IMR-90 (cell line): ENCODE measurements at places on chromosomes 11 and 22. TPM values are rescaled to one million over a fixed set of nuclear protein-coding genes. Genes with fewer than 3 reads are reported as not detected.

- no peak overlapping the region for H3K27ac ChIP-seq
- H3K4me3 ChIP-seq = no peak overlapping the region
- peaks cover 50% of the 10 kb centered on the region for H3K27me3 ChIP-seq
- no peaks in the 10 kb centered on the region for H3K36me3 ChIP-seq
Observed at GRCh38 chr11:120235024-120235628, 4.8 kb upstream of the POU2F3 start.

DNA sequence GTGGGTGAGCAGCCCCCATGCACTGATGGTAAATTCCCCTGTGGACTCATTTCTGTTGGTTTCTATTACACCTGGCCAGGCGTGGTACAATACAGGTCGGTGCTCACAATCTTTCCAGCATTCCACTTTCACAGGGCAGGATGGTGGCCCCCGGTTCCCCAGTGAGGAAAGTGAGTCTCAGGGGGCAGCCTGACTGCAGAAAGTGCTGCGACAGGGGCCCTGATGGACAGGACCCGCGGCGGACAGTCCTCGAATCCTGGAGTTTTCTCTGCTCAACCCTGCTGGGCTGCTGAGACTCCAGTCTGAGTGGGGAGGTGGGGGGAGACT lies 3.1 kb upstream of the PGGHG start:
- H3K36me3 ChIP-seq = peaks cover 2% of the 10 kb centered on the region; the same call in 1 of the 2 replicates
- H3K27ac ChIP-seq = no peak overlapping the region
- H3K4me3 ChIP-seq = no peak overlapping the region
- H3K4me1 ChIP-seq = peaks cover 4% of the 10 kb centered on the region; the same call in 1 of the 2 replicates
- peaks cover 44% of the 10 kb centered on the region for H3K27me3 ChIP-seq

- no peaks in the 10 kb centered on the region for H3K4me1 ChIP-seq
- no peaks in the 10 kb centered on the region for H3K36me3 ChIP-seq
- DNase-seq = peak; percentile 74
- H3K27me3 ChIP-seq = peaks cover 21% of the 10 kb centered on the region
Observed at GRCh38 chr11:128632141-128632791, 44.9 kb upstream of the ETS1 start.

DNA sequence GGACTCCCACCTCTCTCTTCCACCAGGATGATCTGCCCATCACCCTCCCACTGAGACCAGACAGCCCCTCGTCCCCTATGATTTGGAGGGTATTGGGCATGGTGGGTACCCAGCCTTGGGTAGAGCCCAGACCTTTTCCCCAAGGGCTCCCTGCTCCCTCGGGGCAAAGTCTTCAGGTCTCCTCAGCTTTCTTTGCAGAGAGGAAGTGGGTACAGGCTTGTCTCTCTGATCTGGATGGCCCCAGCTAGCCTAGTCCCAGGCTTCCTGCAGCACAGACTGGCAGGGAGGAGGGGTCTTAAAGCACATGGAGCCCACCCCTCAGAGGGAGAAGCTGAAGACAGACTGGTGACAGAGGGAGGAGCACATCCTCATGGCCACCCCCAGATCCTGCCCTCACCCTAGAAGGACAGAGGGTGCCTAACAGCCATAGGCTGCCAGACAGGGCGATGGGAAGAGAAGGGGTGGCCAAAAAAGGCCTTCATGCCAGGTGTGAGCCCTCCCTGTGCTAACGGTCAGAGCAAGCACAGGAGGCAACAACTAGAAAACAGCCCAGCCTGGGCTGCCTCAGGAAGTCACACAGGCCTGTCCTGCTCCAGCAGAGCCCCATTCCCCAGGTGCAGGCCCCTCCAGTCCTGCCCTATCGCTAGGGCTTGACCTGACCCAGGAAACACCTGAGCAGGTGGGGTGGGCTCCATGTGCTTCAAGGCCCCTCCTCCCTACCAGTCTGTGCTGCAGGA lies 30.4 kb downstream of the SLC22A12 start:
- no peaks in the 10 kb centered on the region for H3K36me3 ChIP-seq
- no peak for DNase-seq
- H3K4me1 ChIP-seq = no peaks in the 10 kb centered on the region
- no peak overlapping the region for H3K4me3 ChIP-seq
- H3K27ac ChIP-seq = no peak overlapping the region
- H3K27me3 ChIP-seq = peaks cover 39% of the 10 kb centered on the region

DNA sequence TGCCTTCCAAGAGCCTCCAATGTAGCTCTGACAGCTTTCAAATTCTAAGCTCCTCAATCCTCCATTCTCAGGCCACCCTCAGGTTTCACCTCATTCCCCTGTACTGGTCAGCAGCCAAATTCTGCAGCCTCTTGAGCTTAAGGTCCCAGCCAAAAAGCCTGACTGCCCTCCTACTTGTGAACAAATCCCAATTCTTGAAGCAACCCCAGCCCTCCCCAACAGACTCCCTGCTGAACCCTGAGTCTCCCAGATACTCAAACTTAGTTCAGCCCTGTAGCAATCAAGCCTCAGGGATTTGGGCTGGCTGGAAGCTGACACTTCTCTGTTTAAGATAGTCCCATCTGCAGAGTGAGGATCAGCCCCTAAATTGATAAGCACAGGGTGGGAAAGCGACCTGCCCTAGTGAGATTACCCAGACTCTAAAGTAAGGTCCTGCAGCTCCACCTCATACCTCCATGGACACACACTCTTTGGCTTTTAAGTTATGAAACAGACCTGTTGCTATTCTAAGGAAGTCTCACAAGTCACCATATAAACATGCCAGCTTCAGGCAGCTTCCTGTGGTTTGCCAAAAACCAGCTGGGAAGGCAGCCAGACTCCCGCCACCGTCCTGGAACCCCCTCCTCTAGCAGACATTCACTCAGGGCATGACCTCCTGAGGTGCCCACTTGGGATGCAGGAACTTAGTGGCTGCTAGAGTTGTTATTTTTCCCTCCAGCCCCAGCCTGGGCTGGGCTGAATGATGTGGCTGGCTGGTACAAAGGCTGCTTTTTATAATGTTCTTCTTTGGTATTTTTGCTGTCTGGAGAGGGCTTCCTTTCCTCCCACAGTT lies 82.5 kb upstream of the PICALM start:
- no peaks in the 10 kb centered on the region for H3K27me3 ChIP-seq
- peak overlapping the region; percentile 36 for H3K27ac ChIP-seq
- H3K4me1 ChIP-seq = peaks cover 18% of the 10 kb centered on the region
- DNase-seq = peak; percentile 23
- H3K36me3 ChIP-seq = no peaks in the 10 kb centered on the region

GRCh38 chr11:62399878-62400266 lies 19.0 kb upstream of the SCGB1A1 start:
- no peaks in the 10 kb centered on the region for H3K27me3 ChIP-seq
- no peaks in the 10 kb centered on the region for H3K36me3 ChIP-seq
- no peak overlapping the region for H3K27ac ChIP-seq
- no peak for DNase-seq
- no peak overlapping the region for H3K4me3 ChIP-seq

DNA sequence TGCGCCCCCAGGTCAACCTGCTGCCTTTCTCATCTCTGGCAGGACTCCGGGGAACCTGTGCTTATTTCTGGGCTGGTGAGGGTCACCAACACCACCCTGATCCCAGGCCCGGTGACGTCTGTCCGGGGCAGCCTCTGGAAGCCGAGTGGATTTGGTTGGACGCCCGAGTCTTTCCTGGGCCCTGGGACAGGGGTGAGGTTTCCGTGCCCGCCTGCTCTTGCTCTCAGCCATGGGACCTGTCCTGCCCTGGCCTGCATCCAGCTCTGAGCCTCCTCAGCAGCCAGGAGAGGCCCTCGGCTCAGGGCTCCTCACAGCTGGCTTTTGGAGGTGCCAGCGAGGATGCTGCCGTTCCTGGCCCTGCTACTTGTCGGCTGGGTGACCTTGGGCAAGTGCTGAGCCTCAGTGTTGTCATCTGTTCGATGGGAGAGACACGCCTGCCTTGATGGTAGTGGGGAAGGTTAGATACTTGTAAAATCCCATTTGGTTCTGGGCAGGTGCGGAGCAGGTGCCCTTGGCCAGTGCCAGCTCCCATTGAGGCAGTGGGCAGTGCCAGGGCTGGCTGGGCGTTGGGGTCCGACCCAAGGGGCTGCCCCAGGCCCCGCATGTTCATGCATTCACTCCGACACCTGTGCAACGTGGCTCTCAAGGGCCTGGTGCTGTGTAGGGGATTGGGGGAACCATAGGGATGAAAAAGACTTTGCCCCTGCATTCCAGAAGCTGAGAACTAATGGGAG lies 58.9 kb upstream of the THY1 start:
- H3K27ac ChIP-seq = no peak overlapping the region
- H3K4me3 ChIP-seq = no peak overlapping the region
- H3K4me1 ChIP-seq = no peaks in the 10 kb centered on the region
- peaks cover 47% of the 10 kb centered on the region for H3K27me3 ChIP-seq
- no peak for DNase-seq
- H3K36me3 ChIP-seq = no peaks in the 10 kb centered on the region

- no peak overlapping the region for H3K4me3 ChIP-seq
- DNase-seq = peak; percentile 51
- H3K36me3 ChIP-seq = no peaks in the 10 kb centered on the region
- H3K27ac ChIP-seq = no peak overlapping the region
Observed at GRCh38 chr11:45655347-45655756, 10.1 kb downstream of the CHST1 start.

- H3K27me3 ChIP-seq = no peaks in the 10 kb centered on the region
- peak within 1 kb of the TSS; percentile 97 for H3K4me3 ChIP-seq
- H3K4me1 ChIP-seq = no peaks in the 10 kb centered on the region
- peak; percentile 86 for DNase-seq
- H3K27ac ChIP-seq = peak within 1 kb of the TSS; percentile 98
Observed at GRCh38 chr11:118791111-118791960, at the start of gene DDX6. Gene DDX6, minus strand, starts transcription at chr11:118791164. Its CDS starts 4,913 bp downstream, at chr11:118786251.

GRCh38 chr22:30869667-30870395 lies 98.7 kb downstream of the MORC2 start:
- DNase-seq = no peak
- H3K4me1 ChIP-seq = peaks cover 4% of the 10 kb centered on the region; the same call in 1 of the 2 replicates
- no peak overlapping the region for H3K27ac ChIP-seq
- H3K4me3 ChIP-seq = no peak overlapping the region
- no peaks in the 10 kb centered on the region for H3K36me3 ChIP-seq

DNA sequence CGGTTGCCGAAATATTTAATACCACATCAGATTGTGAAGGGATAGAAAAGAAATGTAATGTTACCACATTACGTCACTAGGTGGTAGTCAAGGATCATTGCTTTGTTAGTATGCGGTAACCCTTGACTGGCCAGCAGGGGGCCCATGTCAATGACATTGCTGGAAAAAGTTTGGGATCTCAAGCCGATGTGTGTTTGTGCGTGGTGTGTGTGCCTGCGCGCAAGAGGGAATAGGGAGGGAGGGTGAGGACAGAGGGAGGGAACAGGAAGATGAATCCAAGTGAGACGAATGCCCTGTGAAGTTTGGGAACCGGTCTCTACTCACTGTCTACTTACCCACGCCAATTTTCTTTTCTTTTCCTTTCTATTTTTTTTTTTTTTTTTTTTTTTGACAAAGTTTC lies 10.7 kb upstream of the MRGPRX2 start:
- H3K4me3 ChIP-seq = peak overlapping the region; percentile 26; the same call in 1 of the 2 replicates
- no peaks in the 10 kb centered on the region for H3K4me1 ChIP-seq
- peak; percentile 82 for DNase-seq
- no peaks in the 10 kb centered on the region for H3K36me3 ChIP-seq

GRCh38 chr11:38100836-38101462 lies 1502.9 kb upstream of the RAG2 start:
- no peak overlapping the region for H3K27ac ChIP-seq
- no peaks in the 10 kb centered on the region for H3K27me3 ChIP-seq
- H3K36me3 ChIP-seq = no peaks in the 10 kb centered on the region
- H3K4me1 ChIP-seq = no peaks in the 10 kb centered on the region

DNA sequence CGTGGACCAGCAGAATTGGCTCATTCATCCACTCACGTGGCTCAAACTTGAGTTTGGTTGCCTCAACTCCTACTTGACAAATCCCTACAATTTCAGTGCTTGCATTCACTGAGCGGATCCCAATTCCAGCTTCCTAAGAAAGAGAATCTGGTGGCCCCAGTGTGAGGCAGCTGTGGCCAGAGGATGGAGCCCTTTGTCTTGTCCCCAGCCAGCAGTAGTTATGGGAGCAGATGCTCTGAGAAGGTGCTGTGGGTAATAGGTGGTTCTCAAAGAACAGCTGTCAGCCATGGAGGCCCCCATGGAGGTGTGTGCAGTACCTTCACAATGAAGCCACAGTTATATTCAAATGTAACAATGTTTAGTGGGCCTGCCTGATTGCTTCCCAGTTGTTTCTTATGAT lies 39.3 kb downstream of the KREMEN1 start:
- no peak overlapping the region for H3K27ac ChIP-seq
- H3K4me1 ChIP-seq = peaks cover 27% of the 10 kb centered on the region
- H3K27me3 ChIP-seq = no peaks in the 10 kb centered on the region
- no peaks in the 10 kb centered on the region for H3K36me3 ChIP-seq

GRCh38 chr22:22207845-22208564 lies 36.6 kb upstream of the VPREB1 start:
- H3K27ac ChIP-seq = no peak overlapping the region
- no peak overlapping the region for H3K4me3 ChIP-seq
- DNase-seq = peak; percentile 70
- no peaks in the 10 kb centered on the region for H3K36me3 ChIP-seq
- no peaks in the 10 kb centered on the region for H3K4me1 ChIP-seq

- H3K36me3 ChIP-seq = no peaks in the 10 kb centered on the region
- H3K4me1 ChIP-seq = peaks cover 29% of the 10 kb centered on the region
- H3K4me3 ChIP-seq = no peak overlapping the region
- no peak for DNase-seq
- no peak overlapping the region for H3K27ac ChIP-seq
- H3K27me3 ChIP-seq = peaks cover 2% of the 10 kb centered on the region; the same call in 1 of the 2 replicates
Observed at GRCh38 chr22:46549563-46549840, 12.1 kb upstream of the CELSR1 start.

- H3K27me3 ChIP-seq = peaks cover 1% of the 10 kb centered on the region
- H3K4me1 ChIP-seq = no peaks in the 10 kb centered on the region
- peak; percentile 21 for DNase-seq
- H3K4me3 ChIP-seq = no peak overlapping the region
Observed at GRCh38 chr11:14907411-14908213, 15.6 kb upstream of the CYP2R1 start.

- no peak overlapping the region for H3K27ac ChIP-seq
- H3K4me3 ChIP-seq = no peak overlapping the region
- H3K4me1 ChIP-seq = peaks cover 32% of the 10 kb centered on the region
- no peaks in the 10 kb centered on the region for H3K27me3 ChIP-seq
- no peak for DNase-seq
Observed at GRCh38 chr11:94832604-94833235, 64.6 kb downstream of the AMOTL1 start.

DNA sequence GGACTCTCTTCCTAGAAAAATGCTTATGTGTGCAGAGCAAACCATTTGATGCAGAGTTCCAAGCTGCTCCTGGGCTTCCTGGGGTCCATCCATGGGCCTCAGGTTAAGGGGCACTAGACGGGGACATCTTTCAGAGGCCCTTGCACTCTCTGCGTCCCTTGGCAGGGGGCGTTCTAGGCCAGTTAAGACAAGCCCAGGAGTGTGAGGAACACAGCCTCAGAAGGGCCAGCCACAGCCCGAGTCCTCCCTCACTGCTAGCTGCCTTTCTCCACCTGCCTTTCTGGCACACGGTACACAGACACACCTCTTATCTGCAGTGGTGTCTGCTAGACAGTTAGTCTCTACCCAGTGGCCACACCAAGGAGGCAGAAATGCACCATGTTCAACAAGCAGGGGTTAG lies 18.0 kb upstream of the BID start:
- no peak overlapping the region for H3K27ac ChIP-seq
- no peak overlapping the region for H3K4me3 ChIP-seq
- no peak for DNase-seq
- no peaks in the 10 kb centered on the region for H3K4me1 ChIP-seq

GRCh38 chr11:47186076-47186699 lies at the start of gene PACSIN3:
Gene PACSIN3, minus strand, starts transcription at chr11:47186434. Its CDS starts 3,707 bp downstream, at chr11:47182727.
- no peaks in the 10 kb centered on the region for H3K27me3 ChIP-seq
- peak within 1 kb of the TSS; percentile 94 for H3K4me3 ChIP-seq
- DNase-seq = peak; percentile 19
- H3K4me1 ChIP-seq = peaks cover 18% of the 10 kb centered on the region

KRTAP5-1 gene
- not detected in 2 replicates for polyA plus RNA-seq

SAA2 gene
- not detected in 2 replicates for polyA plus RNA-seq

SLC22A25 gene
- polyA plus RNA-seq = not detected in 2 replicates

CXCR5 gene
- not detected in 2 replicates for polyA plus RNA-seq

DTX4 gene
- 3.0 and 3.1 TPM in 2 replicates for polyA plus RNA-seq

BACE1 gene
- polyA plus RNA-seq = 42.4 and 50.6 TPM in 2 replicates

OR5A1 gene
- not detected in 2 replicates for polyA plus RNA-seq

PHOX2A gene
- not detected in 2 replicates for polyA plus RNA-seq

TYMP gene
- polyA plus RNA-seq = 0.74 and 1.5 TPM in 2 replicates

SEC14L6 gene
- 0.09 TPM in 1 of 2 replicates, not detected in the other for polyA plus RNA-seq
